T-helper 9 cell (primary cell): ENCODE measurements at places on chromosomes 7 and 10.

- DNase-seq: no peak
Observed at GRCh38 chr10:104557966-104558365, 83.1 kb upstream of the SORCS3 start.

GRCh38 chr7:92872701-92873100 lies 36.3 kb upstream of the CDK6 start:
- no peak for DNase-seq

DNA sequence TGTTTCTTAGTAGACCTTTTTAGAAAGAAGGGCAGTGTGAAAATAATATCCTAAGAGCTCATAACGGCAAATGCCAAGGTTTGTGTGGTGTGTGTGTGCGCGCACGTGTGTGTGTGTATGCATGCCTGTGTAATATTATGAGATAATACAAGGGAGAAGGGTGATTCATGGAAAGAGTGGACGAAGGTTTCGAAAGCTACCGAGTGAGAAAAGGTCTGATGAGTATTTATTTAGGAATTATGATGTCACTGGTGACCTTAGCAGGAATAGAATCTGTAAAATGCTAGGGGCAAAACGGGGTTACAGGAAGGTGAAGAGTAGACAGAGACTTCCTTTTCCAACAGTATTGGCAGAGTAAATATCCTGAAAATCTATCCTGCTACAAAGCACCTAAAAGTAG lies 107.3 kb downstream of the AHR start:
- no peak for DNase-seq

DNA sequence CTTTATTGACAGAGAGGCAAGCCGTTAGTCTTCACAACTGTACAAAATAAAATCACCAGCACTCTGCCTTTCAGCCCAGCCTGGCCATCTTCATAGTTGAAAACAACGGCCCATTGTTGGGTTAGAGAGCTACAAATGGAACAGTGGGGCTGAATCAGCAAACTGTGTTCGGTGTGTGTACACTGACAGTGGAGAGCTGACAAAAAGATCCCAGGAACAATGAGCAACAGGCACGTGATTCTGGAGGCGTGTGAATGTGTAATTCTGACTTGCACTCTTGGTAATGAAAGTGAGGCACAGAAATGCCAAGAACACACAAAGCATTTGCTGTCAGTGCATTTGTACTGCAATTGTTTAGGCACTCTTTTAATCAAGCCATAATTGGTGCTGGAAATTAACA lies 303.7 kb downstream of the WDR11 start:
- DNase-seq: no peak

GRCh38 chr7:137934941-137935883 lies 66.7 kb downstream of the CREB3L2 start:
- DNase-seq: no peak

- DNase-seq: no peak
Observed at GRCh38 chr7:90613088-90613498, 17.0 kb downstream of the CDK14 start.

- DNase-seq: no peak
Observed at GRCh38 chr7:1939434-1940401, 269.6 kb downstream of the ELFN1 start.

DNA sequence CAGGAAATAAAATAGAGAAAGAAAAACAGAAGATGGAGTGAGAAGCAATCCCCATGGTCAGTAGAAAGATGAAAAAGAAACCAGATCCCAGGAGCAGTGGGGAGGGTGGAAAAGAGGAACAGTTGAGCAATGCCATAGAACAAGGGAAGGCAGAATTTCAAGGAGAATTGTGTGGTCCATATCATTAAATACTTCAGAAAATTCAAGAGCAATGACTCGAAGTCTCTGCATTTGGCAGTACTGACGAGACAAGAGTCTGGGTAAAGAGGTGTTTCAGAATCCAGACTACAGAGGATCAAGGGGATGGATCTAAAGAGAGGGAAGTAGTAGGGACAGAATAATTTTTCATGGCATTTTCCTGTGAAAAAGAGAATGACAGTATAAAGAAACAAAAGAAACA lies 512.6 kb downstream of the PHTF2 start:
- DNase-seq: no peak

DNA sequence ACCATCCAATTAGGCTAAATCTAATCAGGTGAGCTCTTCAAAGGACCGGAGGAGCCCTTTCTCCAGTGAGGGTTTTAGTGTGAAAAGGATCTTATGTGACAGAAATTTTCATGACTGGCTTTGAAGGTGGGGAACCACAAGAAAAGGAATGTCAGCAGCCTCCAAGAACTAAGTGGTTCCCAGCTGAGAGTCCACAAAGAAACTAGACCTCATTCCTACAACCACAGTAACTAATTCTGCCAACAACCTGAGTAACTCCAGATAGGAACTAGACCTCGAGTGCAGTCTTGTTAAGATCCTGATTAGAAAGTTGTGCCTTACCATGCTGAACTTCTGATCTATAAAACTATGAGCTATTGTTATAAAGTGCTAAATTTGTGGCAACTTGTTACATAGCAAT lies 51.3 kb downstream of the PCLO start:
- DNase-seq: no peak

- DNase-seq: no peak
Observed at GRCh38 chr10:104577861-104578521, 63.1 kb upstream of the SORCS3 start.

- DNase-seq: no peak
Observed at GRCh38 chr7:138679793-138680192, 21.4 kb downstream of the SVOPL start.

DNA sequence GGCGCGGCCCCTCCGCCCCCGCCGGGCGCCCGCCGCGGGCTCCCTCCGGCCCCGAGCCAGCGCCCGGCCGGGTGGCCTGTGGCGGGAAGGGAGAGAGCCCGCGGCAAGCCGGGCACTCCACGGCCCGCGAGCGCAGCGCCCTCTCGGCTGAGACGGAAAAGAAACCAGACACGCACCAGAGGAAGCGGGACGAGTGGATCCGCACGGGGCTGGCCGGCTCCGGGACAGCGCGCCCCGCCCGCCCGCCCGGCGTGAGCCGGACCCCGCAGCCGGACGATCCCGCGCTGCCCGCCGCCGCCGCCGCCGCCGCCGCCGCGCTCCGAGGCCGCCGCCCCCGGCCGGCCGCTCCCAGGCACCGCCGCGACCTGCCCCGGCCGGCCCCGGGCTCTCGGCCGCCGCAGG lies 300 bp downstream of the ARHGAP21 start:
- peak; percentile 16 for DNase-seq

GRCh38 chr7:122219253-122219865 lies 75.3 kb upstream of the AASS start:
- no peak for DNase-seq

- no peak for DNase-seq
Observed at GRCh38 chr7:18222636-18223035, 195.0 kb upstream of the PRPS1L1 start.

DNA sequence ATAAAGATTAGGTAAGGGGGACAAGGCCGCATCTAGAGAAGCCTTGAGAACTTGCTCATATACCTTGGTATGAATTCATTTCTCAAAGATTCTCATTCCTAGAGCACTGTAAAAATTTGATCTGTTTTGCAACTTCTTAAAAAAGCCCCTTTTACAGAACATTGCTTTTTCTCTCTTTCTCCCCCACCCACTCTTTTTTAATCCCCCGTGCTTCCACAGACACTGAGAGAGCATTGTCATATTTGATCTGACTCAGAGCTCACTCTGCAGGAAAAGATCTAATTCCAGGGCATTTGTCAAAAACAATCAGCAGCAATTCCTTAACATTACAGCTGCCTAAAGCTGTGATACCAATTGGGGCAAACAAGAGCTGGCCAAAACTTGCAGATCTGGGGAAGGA lies 92.0 kb downstream of the ARHGAP22 start:
- DNase-seq: no peak

- DNase-seq: no peak
Observed at GRCh38 chr7:25520017-25520416, 291.7 kb upstream of the NPVF start.

DNA sequence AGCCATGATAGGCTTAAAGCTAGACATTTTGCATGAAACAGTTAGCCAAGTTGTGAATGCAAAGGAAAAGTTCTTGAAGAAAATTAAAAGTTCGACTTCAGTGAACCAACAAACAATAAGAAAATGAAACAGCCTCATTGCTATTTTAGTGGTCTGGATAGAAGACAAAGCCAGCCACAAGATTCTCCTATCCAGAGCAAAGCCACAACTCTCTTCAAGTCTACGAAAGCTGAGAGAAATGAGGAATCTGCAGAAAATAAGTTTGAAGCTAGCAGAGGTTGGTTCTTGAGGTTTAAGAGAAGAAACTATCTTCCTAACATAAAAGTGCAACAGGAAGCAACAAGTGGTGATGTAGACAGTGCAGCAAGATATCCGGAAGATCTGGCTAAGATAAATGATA lies 271.4 kb upstream of the GRM3 start:
- no peak for DNase-seq

DNA sequence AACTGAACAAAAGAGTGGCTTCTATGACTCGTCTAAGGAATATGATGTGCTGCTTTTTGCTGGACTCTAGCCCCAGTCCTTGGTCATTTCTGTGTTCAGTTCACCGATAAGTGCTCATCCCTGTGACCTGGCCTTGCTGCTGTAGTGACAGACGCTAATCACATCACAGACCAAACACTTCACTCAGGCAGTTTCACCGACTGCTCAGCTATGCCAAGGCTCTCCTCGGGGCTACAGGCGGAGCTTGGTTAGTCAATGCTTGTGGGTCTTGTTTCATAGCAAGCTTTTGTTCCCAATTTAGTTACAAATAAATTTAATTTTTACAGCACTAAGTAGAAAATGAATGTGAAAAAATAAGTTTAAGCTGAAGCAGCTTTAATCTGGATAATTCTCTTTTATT lies 190.8 kb upstream of the PRKCQ start:
- no peak for DNase-seq

GRCh38 chr7:82284936-82285519 lies 158.5 kb downstream of the CACNA2D1 start:
- DNase-seq: no peak

DNA sequence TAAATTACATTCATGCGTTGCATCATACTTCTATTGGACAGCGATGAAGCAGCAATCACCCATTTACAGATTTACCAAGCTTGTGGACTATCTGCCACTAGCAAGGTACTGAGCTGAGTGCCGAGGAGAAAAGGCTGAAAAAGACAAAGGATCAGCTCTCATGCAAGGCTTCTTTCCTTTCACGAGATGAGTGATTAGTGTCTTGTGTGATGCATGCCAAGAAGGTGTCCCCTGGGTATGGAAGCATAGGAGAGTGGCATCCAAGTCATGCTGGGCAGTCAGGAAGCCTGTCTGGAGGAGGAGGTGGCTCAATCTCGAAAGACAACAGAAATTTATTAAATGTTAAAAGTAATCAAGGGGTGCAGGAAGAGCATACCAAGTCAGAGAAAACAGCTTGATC lies 40.9 kb downstream of the ACSM6 start:
- DNase-seq: no peak

DNA sequence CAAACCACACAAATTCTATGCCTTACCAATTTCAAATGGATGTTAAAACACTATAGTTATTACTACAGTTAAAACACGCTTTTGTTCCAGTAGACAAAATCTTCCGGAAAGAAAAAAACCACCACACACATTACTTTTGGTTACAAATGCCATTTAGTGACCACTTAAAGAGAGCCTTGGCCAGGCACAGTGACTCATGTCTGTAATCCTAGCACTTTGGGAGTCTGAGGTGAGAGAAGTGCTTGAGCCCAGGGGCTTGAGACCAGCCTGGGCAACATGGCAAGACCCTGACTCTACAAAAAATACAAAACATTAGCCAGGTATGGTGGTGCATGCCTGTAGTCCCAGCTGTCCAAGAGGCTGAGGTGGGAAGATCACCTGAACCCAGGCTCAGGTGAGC lies 7.2 kb downstream of the TNPO3 start:
- DNase-seq: no peak

DNA sequence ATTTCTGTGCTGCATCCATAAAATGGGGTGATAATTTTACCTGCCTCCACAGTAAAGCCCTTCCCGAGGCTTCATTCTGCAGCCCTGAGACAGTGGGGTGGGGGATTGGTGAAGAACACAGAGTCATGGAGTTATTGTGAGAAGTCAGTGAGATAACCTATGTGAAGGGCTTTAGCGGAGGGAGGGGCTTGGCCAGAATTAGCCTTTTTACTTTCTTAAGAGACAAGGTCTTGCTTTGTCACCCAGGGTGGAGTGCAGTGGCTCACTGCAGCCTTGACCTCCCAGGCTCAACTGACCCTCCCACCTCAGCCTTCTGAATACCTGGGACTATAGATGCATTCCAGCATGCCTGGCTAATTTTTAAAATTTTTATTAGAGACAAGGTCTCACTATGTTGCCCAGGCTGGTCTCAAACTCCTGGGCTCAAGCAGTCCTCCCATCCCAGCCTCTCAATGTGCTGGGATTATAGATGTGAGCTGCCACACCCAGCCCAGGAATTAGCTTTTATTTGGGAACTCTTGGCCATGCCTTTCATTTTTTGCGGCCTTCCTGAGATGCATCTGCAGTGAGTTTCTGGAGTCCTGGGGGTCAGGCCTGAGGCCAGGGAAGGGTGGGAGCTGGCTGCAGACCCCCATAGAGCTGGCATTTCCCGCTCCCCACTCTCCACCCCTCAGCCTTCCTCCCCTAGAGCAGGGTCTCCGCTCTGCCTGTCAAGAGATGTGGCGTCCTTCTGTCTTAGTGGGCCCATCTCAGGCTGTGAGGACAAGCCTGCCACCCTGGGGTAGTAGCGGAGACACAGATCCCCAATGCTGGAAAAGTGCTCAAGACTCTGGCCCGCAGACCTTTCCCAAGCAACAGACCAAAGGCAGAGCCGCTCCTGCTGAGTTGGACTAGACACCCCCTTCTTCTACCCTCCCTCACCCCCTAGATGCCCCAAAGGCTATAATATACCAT lies 77.0 kb downstream of the ZMIZ1 start:
- DNase-seq: no peak

GRCh38 chr10:6319119-6319518 lies 116.4 kb downstream of the PFKFB3 start:
- no peak for DNase-seq

DNA sequence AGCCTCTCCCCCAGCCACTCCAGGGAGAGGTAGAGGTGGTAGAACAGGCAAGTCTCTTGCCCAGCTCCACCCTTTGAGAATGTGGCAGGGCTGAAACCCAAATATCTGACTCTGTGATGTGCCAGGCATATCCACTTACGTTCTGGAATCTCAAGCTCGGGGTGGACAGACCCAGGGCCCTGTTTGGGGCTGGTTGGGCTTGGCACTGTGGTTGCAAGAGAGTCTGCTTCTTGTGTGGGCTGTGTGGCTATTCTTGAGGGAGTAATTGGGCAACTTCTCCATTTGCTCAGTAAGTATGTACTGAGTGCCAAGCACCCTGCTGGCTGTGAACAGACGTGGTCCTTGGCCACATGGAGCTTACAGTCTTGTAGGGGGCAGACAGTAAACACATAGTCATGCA lies 4.7 kb downstream of the UBTD1 start:
- no peak for DNase-seq

DNA sequence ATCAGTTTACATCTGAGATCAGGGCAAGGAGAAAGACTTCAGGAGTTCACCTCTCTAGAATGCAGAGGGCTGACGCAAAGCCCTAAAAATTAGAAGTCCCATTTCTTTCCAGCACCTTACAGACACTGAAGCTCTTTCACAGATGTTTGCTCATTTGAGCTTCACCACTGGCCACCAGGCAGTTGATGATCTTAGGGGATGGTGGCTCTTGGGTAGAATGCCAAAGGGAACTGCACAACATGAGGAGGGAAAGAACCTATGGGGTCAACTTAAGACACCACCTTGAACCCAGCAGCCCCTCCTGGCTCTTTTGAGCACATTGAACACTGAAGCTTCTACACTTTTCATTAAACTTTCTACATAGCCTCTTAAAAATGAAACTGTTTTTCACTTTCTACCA lies 390.3 kb upstream of the CELF2 start:
- no peak for DNase-seq
